ENCODE measurements at places on chromosomes 11 and 22.

DNA sequence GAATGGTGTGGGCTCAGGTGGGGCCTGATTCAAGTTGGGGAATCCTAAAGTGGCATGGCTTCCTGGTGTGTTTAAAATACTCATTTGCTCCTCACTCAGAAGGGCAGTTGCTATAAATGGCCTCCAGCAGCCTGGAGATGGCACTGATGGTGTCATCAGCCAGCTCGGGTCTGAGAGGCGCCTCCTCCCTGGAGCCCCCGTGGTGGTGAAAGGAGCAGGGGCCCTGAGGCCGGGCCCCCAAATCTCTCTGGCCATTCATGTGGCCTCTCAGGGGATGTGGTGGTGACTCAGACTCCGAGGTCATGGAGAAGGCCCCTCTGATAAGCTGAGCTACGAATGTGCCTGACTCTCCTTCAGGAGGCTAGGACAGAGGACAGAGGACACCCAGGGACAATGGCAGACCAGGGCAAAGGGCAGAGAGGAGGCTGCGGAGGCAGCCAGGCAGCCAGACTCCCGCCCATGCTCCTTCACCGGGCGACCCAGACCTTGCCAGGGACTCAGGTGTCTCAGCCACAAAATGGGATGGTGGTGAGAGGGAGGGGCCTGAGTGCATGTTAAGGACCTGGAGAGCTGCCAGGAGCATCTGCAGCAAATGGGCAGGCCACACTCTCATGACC, 129.2 kb downstream of the CTTN start:
- peak; percentile 45 for DNase-seq

DNA sequence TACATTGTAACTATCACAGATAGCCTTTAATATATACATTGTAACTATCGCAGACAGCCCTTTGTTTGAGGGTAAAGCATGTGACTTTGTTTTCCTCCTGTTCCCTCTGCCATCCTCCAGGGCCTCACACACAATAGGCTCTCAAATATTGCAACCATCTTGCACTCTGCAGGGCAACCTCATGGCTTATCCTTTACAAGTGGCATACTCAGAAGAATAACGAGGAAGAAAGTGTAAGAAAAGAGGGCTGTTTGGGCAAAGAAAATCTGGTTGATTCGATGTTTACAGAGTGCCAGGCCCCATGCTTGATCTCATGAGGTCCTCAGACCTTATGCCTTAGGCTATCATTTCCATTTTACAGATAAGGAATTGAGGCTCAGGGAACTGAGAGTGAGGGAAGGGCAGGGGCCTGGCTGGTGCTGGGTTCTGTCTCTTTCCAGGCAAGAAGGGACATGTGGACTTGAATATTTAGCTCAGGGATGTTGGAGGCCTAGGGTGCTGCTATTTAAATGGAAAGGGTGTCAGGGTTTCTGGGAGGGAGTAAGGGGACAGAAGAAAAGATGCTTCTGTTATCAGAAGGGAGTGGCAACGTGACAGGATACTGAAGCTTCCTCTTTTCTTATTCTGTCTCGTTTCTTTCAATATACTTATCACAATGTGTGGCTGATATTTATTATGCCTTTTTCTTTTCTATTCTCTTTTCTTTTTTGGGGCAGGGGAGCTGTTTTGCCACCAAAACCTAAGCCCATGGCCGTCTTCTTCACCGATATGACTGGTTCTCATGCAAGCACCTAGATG, 1.1 kb upstream of the SAMM50 start:
- no peak for DNase-seq

GRCh38 chr11:74020539-74020938, 11.7 kb upstream of the UCP3 start:
- no peak for DNase-seq

GRCh38 chr11:60854140-60854846, 1.5 kb downstream of the PTGDR2 start:
- DNase-seq = no peak

DNA sequence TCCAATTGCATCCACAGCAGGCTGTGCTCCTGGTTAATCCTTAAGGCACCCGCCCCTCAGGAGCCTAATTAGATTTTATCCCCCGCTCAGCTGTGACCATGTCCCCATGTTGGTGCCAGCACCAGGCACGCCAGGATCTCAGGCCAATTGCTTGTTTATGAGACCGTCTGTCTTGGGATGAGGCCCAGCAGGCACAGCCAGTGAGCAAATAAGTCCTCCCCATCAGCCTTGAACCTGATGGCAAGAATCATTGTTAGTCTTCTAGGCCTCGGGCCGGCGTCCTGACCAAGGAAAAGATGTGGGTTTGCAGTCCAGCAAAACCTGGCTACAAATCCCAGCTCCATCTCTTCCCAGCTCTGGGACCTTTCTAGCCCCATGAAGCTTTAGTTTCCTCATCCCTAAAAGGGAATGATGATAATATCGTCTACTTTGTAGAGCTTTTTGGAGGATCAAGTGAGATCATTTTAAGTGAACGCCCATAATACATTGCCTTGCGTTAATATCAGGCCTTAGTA, 57.3 kb downstream of the TP53I11 start:
- DNase-seq = no peak

GRCh38 chr22:42462016-42462415, 29.8 kb upstream of the NFAM1 start:
- no peak for DNase-seq

DNA sequence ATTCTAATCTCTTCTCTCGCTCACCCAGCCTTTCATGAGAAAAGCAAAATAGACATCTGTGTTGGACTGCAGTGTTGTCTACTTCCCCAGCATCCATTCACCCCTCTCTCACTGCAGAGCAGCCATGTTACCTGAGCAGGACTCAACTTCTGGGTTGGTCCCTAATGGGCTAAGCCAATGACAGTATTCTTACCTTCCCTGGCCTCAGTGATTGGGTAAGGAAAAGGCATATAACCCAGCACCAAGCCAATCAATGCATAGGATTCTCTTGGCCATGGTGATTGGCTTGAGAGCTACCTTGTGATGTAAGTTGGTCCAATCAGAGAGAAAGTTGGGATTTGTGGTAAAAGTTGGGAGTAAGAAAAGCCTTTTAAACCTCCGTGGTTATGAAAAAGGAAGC, 99.8 kb upstream of the NECTIN1 start:
- peak; percentile 3 for DNase-seq

- DNase-seq = no peak
These were observed 10.6 kb downstream of the PLXNB2 start for GRCh38 chr22:50296658-50297490.

DNA sequence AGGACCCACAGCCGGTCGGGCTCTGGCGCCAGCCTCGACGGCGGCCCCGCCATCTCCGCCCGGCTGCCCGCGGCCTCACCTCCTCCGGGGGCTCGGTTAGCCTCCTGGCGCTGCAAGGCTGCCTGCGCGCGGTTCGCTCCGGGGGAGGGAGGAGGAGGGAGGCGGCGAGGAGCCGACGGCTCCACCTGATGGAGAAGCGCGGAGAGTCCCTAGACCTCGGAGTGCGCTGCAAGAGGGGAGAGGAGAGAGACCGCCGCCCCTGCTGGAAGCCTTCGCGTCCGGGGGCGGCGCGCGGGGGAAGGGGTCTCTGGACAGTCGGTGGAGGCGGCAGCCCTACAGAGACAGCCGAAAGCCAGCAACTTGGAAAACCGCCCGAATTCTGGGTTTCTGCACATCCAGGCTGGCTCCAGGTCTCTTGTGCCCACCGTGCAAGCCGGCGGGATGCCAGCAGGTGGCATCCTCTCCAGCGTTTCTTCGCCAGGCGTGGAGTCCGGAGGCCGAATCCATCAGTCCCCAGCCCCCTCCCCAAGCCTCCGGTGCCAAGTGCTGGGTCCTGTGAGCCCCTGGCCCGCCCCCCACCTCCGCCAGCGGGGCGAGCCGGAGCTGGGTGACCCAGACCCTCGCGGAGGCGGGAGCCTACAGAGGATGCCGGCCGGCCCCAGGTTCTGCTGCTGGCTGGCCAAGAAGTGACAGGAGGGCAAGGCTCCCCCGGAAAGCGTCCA, 2.9 kb upstream of the KIRREL3 start:
- no peak for DNase-seq

GRCh38 chr22:26122920-26123468, 46.3 kb upstream of the SEZ6L start:
- DNase-seq = no peak
